ENCODE measurements at places on chromosomes 11 and 22.

DNA sequence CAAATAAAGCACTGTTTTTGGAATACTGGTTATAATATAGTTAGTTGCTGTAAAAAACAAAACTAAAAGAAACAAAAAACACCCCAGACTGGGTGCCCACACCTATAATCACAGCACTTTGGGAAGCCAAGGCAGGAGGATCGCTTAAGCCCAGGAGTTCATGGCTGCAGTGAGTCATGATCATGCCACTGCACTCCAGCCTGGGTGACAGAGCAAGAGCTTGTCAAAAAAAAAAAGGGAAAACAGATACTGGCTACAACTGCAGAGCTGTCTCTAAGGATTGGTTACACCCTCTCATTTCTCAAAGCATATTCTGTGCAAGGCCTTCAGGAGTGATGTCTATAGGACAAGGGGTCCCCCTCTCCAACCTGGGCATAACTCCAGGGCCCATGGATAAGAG lies 14.6 kb upstream of the STK33 start:
- no peak for DNase-seq

GRCh38 chr11:1298695-1299492 lies 10.5 kb downstream of the TOLLIP start:
- DNase-seq = peak; percentile 89

- no peak for DNase-seq
These were observed 41.9 kb upstream of the WNT11 start for GRCh38 chr11:76248210-76248609.

- no peak for DNase-seq
These were observed 6.8 kb downstream of the PPP2R1B start for GRCh38 chr11:111759376-111759775.

DNA sequence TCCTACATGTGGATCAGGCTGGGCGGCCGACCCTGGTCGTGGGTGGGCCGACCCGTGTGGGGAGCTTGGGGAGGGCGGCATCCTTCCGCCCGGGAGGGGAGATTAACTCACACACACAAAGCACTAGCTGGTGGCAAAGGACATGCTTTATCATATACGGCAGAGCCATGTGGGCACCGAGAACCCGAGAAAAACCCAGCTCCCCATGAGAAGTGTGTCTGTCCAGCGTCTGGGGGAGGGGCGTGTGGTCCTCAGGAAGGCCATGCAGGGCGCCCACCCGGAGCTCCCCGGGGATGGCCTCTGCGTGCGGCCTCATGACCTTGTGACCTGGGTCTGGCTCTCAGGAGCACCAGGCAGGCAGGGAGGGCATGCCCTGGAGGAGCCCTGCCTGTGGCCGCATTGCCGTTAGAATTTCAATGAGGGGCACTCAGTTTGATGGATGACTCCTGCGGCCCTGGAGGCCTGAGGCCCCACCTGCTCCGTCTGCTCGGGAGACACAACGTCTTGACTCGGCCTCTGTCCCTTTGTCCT lies 39.4 kb upstream of the TOLLIP start:
- no peak for DNase-seq

- peak; percentile 63 for DNase-seq
These were observed 601.1 kb downstream of the JRKL start for GRCh38 chr11:96990914-96991313.

- DNase-seq = no peak
These were observed 21.2 kb downstream of the DAGLA start for GRCh38 chr11:61701242-61701886.

DNA sequence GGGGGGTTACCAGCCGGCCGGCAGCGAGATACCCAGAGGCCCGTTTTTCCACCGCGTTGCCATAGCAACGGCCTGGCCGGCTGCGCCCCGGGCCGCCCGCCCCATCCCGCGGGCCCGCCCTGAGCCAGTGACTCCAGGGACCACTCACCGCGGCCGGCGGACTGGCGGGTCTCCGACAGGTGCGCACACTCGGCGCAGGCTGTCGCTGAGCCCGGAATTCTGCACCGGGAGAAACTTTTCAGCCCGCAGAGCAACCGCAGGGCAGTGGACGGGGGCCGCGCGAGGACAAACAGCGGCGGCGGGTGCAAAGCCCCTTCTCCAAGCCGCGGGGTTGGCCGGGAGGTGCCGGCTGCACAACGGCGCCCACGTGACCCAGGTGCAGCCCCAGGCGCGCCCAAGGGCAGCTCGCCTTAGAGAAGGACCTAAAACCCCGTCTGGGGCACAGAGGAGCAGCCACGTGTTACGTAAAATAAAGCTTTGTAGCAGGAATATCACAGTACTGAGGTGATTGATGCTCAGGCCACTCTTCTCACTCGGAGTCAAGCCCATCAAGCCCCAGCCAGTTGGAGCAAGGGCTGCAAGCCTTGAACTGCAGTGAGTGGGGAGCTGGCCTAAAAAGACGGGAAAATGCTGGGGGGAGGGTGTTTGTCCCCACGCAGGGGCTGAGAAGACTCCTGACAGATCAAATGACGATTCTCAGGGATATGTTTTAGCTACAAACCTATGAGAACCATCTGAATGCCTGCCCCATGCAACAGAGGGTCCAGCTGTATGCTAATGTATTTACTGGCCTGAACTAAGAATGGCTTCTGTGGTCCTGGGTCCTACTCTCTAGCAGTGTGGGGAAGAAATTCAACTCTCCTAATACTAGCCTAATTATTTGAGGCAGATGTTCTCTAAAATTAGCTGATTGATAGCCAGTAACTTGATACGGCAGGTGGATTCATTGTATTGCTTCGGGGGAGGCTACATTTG lies at the start of gene STK33:
Gene STK33 (minus strand): TSS at position 294 of the 975 bp plus-strand sequence. CDS start 119,323 bp downstream, outside the sequence.
- DNase-seq = peak; percentile 59

DNA sequence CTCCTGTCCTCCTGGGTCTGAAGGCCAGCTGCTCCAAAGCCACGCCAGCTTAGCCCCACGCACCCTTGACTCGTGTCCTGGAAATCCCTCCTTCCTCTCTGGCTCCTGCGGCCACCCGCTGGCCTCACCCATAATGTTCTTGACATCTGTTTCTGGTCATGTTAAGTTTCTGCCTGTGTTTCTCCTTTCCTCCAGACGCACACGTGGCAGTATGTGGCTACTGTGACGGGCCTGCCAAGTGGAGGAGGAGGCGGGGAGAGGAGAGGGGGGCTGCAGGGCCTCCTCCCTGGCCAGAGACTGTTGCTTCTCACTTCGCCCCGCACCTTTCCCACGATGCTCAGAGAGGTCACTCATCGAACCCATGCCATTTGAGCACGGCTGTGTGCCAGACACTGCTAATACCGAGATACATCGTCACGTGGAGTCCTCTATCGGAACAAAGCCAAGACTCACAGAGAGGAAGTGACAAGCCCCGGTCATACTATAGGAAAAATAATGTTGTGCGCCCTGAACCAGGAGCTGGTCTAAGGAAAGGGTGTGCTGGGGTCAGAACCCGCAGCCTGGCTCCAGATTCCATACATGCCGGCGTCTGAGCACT lies 11.5 kb downstream of the C1QTNF6 start:
- peak; percentile 92 for DNase-seq

- DNase-seq = peak; percentile 93
These were observed at the start of gene GATD1 for GRCh38 chr11:777288-778255. Gene GATD1 (minus strand): TSS chr11:777487. CDS start chr11:777462, 25 bp downstream.

DNA sequence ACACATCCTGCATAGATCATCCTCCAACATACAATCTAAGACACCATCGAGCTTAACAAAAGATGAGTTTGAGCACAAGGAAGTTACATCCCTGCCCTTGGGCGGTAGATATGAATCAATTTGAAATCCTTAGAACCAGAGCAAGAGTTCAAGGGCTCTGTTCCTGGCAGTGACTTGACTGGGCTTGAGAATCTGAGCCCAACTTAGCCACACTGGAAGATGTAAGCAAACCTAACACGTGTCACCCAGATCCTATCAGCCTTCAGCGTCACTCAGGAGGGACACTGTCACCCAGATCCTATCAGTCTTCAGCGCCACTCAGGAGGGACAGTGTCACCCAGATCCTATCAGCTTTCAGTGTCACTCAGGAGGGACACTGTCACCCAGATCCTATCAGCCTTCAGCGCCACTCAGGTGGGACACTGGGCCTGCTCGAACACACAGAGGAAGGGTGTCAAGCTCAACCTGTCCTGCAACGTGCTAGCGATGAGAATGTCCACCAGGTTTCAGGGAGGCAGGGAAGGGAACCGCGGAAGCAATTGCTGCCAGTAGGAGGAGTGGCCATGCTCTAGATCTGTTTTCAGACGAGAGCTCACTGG lies 32.8 kb upstream of the CTSD start:
- no peak for DNase-seq

DNA sequence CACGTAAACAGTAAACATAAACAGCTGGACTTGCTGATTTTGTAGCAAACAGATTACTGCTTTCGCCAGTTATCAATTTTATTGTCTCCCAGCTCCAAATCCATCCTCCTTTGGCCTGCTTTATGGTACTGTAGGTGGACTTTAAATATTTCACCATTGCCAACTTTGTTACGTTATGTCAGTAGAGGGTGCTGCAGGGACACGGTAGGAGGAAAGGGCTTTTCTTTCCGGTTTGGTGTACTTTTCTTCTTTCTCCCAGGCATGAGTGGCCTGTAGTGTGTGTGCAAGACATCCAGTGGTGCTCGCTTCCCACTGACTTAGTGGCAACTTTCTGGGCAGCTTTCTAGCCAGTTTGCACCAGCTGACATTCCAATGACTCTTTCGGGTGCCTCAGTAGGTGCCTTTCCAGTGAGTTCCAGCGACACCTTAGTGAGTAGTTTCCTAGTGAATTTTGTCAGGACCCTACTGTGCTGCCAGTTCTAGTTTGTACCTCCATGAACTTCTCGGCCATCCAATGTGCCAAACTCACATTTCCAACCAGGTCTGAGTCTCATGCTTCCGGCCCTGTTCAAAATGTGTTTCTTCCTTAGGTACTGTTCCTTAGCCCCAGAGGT lies 267.6 kb upstream of the TENM4 start:
- DNase-seq = peak; percentile 16

GRCh38 chr11:68687986-68688385 lies 3.6 kb downstream of the GAL start:
- DNase-seq = no peak

DNA sequence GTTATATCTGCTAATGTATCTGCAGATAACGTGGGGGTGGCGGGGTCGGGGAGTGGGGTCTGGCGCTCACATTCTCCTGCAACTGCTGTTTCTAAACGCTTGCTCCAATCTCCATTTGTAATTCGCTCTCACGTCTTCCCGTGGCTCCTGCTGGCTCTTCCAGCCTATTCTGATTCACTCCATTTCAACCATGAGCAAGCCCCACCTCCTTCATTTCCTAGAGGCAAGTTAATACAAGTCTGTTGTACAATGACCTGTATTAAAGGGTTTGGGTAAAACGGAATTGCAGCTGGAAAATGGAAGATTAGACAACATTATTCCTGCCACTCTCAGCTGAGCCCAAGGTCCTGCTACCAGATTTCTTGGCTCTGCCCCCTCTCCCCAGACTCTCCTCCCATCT lies 132.3 kb downstream of the CSNK2A3 start:
- no peak for DNase-seq

GRCh38 chr11:16335236-16335962 lies 20.9 kb downstream of the SOX6 start:
- no peak for DNase-seq

GRCh38 chr11:110374921-110375320 lies 54.8 kb upstream of the FDX1 start:
- DNase-seq = no peak

DNA sequence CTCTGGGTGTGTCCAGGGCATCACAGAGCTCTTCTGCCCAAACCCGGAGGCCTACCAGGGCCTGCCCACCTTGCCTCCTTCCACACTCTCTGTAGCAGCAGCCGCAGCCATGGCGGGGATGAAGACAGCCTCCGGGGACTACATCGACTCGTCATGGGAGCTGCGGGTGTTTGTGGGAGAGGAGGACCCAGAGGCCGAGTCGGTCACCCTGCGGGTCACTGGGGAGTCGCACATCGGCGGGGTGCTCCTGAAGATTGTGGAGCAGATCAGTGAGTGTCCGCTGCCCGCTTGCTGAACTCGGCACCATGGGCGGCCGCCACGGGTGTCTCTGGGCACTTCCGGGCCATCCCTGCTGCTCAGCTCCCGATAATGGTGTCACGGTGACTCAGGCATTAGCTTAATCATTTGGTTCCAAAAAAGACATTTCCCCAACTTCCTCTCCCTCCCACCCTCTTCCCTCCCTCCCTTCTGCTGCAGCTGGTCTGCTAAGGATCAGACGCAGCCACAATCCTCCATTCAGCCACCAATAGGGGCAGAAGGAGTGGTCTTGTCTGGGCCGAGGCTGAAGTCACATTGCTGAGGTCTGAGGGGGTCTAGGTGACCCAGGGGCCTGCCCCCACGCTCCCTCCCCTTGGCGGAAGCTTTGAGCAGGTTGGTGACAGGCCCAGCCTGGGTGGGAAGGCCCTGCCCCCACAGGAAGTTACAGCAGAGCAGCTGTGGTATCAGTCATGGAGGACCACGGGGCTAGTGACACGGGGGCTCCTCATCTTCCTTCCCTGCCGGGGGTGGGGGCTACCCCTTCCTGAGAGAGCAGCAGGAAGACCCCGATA lies 950 bp downstream of the FERMT3 start:
- DNase-seq = peak; percentile 77

GRCh38 chr11:134508219-134508990 lies 96.4 kb upstream of the B3GAT1 start:
- DNase-seq = no peak
